ENCODE measurements at places on chromosomes 11 and 22.
A peak's percentile ranks its signal among the peaks of the same experiment; 100 is the strongest.

- no peak for DNase-seq
Observed at GRCh38 chr11:79406376-79406775, 34.5 kb downstream of the TENM4 start.

DNA sequence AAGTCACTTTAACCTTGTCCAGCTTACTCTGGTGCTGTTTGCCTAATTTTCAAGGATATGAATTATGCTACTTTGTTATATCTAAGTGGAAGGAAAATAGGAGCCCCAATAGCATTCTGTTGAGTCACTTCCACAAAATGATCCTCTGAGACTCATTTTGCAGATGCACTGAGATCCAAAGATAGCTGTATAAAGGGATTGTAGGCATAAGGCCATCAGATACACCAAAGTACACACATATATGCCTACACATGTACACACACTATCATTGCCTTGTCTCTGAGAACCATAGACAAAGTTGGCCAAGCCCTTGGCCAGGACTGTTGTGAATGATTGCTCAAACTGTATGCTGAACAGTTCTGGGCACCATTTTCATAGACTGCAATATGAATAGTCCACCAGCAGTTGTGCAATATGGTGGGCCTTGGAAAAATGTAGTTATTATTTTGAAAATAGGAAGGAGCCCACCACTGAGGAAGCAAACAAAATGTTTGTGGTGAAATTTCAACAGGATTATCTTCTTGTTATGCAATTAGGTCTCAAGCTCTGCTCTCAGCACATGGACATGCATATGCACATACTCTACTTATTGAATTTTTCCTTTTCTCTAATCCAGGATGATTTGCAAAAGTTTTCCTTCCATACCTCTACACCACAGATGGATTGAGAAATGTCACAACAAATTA, 186.0 kb upstream of the CTSC start:
- no peak for DNase-seq

GRCh38 chr11:77089004-77089545, 13.6 kb upstream of the OMP start:
- DNase-seq = no peak

DNA sequence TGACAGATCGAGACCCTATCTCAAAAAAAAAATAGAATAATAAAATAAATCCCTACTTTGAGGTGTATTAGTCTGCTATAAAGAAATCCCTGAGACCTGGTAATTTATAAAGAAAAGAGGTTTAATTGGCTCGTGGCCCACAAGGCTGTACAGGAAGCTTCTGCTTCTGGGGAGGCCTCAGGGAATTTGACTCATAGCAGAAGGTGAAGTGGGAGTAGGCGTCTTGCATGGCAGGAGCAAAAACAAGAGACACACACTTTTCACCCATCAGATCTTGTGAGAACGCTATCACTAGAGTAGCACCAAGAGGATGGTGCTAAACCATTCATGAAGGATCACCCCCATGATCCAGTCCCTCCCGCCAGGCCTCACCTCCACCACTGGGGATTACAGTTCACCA, 29.2 kb downstream of the CDPF1 start:
- DNase-seq = no peak

- peak; percentile 92 for DNase-seq
Observed at GRCh38 chr11:335779-336658, 15.4 kb upstream of the IFITM3 start.

DNA sequence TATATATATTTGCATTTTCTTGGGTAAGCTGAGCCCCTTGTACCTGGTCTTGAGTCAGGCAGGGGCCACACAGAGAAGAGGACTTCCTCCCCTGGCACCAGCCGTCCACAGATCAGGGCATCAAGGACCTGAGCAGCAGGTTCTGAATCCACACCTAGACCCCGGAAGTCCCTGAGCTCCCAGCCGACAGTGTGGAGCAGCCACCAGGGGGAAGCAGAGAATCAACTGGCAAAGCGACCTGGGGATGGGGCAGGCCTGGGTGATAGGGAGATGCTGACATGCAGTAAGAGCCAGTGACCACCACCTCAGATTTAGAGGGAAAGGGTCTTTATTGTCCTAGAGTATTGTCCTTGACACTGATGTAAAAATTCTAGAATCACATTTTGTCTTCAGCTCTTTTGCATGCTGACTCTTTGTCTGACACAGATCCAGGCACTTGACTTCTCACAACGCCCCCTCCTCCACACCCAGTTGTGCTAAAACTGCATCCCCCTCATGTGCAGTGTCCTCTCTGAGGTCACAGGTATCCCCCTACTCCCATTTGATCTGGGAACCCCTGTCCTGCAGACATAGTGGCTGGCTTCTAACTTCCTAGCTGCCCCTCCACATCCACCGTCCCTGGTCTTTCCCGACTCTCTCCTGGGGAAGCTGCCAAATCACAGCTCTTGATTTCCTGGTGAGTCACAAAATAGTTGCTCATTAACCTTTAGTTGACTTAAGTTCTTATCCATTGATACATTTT, 109.3 kb downstream of the GGTLC2 start:
- DNase-seq = peak; percentile 19

DNA sequence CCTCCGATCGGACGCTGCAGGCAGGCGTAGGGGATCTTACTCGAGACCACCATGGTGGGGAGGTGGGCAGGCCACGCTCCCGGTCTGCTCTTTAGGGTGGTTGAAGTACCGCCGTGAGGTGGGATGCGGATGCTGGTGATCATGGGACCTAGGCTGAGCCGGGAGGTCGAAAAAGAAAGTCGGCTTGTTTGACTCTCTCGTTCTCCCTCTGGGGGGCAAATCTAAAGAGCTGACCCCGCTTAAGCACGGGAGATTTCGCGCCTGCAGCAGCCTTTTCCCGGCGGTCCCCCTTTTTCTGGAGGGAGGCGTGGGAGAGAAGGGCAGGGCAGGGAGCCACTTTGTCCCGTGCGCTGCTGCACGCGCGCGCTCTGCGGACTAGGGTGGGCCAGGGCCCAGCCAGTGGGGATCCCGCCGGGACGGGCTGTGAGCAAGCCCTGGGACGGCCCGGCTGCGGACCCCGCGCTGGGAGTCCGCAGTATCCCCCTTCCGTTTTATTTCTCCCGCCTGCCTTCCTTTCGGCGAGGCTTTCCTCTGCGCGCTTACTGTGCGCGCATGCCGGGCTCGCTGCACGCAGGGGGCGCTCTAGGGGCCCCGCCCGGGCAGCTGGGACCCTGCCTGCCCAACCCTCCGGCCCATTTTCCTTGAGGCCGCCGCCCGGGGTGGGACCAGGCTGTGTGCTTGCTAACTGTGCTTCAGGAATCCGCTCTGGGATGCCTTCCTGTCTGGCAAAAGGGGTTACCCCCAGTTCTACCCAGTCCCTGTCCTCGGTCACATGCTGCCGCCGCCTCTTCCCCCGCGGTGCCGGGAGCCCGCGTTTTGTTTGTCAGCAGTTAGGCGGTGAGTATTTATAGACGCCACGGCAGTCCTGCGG, 81.0 kb downstream of the PRR5L start:
- peak; percentile 56 for DNase-seq

- peak; percentile 36 for DNase-seq
Observed at GRCh38 chr11:4071914-4072313, 22.7 kb upstream of the RRM1 start.

Data from muscle of back (tissue), 13 donors.